CD4-positive, alpha-beta T cell treated with Interleukin-10 for 1 hour (primary cell): ENCODE measurements at places on chromosomes 5 and 9.

- DNase-seq = no peak
Observed at GRCh38 chr9:117278020-117278419, 136.8 kb downstream of the ASTN2 start.

- DNase-seq = no peak
Observed at GRCh38 chr9:125398243-125398642, 136.6 kb downstream of the GAPVD1 start.

DNA sequence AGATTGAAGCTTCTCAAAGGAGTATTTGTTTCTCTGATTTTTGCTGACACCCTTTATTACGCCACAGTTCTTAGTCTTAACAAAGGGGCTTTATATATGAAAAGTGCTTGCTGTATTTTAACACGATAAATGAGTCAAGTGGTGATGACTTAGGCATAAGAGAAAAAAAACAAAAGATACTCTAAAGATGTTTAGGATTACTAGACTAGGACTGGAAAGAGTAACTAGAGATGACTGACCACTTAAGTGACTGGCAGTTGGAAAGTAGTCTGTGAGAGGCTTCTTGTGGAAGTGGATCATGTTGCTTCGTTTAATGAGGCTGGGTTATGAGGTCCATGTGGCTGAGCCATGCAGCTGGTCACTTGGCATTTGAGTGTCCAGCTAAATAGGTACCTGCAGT lies 69.4 kb upstream of the ACTBL2 start:
- DNase-seq = no peak

- no peak for DNase-seq
Observed at GRCh38 chr5:120533581-120533980, 69.5 kb downstream of the PRR16 start.

DNA sequence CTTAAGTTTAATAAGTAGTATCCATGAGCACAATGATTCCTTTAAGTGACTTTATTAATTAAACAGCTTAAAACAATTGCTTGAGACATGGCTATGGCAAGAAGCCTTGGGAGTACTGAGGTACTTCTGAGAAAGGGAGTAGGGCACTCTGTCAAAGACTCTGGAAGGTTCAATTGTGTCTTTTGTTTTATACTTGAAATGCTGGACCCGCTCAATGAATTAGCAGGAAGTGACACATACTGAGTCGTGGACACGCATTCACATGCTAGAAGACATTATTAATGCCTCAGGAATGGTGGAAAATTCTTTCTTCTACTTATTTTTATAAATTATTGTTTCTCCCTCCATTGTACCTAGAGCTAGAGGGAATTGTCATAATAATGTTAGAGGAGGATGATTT lies 347.3 kb upstream of the ZNF608 start:
- no peak for DNase-seq

- DNase-seq = no peak
Observed at GRCh38 chr9:37622462-37622861, 28.3 kb upstream of the FRMPD1 start.

GRCh38 chr9:136764301-136764891 lies at the start of gene LCN15:
Gene LCN15, minus strand, starts transcription at chr9:136764518. Its CDS starts 30 bp downstream, at chr9:136764488.
- no peak for DNase-seq

GRCh38 chr5:143040622-143041021 lies 270.4 kb downstream of the ARHGAP26 start:
- DNase-seq = no peak

DNA sequence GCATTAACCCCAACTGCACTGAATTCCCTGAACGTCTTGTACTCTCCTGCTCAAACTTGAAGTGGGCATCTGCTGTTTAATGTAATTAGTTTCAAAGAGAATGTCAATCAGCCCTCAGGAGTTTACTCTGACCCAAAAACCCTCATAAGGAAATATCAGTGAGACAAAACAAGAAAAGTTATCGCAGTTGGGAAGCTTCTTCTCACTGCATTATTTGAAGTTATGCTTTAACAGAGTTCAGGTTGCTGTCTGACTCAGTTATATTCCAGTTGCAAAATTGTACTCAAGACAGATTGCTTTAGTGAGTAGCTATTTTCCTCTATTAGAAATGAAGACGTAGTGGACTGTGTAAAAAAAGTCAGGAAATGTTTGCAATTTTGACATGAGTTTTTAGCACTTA lies 52.1 kb downstream of the PPIC start:
- no peak for DNase-seq

DNA sequence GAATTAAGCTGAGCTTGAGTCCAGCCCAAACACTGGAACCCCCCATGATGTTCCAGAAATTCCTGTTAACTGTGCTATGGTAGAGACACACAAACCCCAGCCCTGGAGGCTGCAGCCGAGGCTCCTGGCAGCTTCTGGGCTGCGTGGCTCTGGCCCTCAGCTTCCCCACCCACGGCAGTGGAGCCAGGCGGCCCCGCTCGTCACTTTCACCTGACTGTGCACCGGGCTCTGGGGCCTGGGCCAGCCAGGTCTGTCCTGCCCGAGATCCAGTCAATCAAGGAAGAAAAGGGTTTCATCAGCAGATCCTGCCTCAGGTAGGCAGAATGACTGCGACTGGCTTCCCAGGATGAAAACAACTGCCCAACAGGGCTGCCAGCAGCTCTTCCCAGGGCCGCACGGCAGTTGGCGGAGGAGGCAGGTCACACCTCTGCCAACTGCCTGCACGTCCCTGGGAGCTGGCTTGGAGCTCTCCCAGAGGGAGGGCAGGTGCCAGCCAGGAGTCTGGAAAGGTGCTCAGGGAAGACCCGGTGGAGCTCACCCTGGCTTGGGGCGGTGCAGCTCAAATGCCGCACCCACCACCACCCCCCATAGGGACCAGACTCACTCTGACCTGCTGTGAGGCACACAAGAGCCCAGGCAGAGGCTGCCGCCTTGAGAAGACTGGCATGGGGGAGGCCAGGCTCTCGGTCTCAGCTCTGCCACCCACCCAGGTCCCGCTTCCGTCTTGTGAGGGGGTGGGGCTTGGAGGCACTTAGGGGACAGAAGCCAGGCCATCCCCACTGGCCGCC lies 20.7 kb downstream of the BRD3 start:
- no peak for DNase-seq

- DNase-seq = no peak
Observed at GRCh38 chr5:61139094-61139873, 23.0 kb downstream of the SMIM15 start.

DNA sequence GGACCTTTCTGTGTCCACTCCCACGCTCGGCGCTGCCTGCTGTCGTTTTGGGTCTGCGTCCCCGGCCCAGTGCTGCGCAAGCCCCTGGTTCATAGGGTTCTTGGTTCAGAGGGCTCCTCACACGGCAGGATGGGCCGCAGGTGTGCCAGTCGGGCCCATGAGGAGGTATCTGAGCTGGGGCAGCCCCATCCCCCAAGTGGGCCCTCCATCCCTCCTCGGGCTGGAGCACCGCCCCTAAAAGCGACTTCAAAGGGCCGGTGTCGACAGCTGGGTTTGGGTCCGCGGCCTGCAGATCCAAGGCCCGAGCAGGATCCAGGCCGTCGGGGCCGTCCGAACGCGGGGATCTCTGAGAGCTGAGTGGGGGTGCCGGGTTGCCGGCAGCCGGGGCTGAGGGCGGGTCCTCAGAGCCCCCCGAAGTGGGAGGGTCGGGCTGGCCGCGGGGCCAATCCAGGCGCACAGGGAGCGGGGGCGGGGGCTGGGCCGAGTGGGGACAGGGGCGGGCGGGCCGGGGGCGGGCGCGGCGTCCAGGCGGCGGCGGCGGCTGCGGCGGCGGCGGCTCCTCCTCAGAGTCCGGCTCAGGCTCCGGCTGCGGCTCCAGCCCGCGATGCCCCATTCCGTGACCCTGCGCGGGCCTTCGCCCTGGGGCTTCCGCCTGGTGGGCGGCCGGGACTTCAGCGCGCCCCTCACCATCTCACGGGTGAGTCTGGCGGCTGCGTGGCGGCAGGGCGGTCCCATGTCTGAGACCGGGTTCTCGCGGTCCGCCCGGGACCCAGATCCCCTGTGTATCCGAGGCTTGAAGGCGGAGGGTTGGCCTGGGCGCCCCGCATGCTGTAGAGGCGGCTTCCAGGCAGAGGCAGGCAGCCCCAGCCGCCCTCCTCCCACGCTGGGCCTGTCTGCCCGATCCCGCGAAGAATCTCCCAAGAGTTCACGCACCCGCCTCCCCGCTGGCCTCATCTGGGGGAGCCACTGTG lies at the start of gene PDLIM4:
Gene PDLIM4 (plus strand): TSS at position 566 of the 971 bp plus-strand sequence. CDS start 39 bp downstream, at position 605.
- no peak for DNase-seq

- peak; percentile 31 for DNase-seq
Observed at GRCh38 chr9:79583952-79584654, 12.3 kb downstream of the TLE4 start.

GRCh38 chr9:38423273-38423972 lies 831 bp downstream of the IGFBPL1 start:
- no peak for DNase-seq

DNA sequence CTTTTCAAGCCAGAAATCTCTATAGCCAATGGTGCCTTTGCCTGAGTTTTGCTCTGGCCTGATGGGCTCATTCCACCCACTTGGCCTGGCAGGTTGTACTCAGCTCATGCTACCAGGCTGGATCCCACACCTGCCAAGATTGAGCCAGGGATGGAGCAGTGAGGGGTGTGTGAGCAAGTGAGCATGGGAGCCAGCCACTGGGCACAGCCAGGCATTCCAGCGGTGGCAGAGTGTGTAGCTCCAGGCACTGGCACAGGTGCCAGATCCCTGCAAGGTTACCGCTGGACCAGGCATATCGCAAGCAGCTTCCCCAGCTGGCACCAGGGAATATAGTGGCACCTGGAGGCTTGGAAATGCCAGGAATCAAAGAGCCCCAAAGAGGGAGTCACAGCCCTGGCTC lies 2395.6 kb upstream of the C9orf72 start:
- no peak for DNase-seq

- no peak for DNase-seq
Observed at GRCh38 chr5:160092514-160092913, 26.7 kb downstream of the PWWP2A start.

- no peak for DNase-seq
Observed at GRCh38 chr5:6439588-6440550, 8.8 kb upstream of the UBE2QL1 start.

- no peak for DNase-seq
Observed at GRCh38 chr9:93860694-93861658, 94.2 kb downstream of the BARX1 start.

DNA sequence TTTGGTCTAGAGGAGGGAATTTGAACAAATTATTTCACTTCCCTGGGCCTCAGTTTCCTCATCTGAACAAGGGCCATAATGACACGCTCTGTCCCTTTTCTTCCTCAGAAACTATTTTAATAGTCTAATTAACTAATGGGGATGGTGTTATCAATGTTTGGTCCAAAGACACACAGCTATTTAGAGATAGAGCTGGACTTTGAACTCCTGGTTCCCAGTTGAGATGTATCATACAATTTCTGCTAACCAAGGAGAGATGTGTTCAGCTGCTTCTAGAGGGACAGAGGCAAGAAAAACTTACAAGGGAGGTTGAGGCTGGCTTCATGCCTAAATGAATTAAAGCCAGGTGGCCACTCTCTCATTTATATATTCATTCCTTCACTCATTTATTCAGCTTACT lies 90.6 kb upstream of the CLINT1 start:
- no peak for DNase-seq

GRCh38 chr5:113846941-113847340 lies 333.4 kb downstream of the YTHDC2 start:
- no peak for DNase-seq

DNA sequence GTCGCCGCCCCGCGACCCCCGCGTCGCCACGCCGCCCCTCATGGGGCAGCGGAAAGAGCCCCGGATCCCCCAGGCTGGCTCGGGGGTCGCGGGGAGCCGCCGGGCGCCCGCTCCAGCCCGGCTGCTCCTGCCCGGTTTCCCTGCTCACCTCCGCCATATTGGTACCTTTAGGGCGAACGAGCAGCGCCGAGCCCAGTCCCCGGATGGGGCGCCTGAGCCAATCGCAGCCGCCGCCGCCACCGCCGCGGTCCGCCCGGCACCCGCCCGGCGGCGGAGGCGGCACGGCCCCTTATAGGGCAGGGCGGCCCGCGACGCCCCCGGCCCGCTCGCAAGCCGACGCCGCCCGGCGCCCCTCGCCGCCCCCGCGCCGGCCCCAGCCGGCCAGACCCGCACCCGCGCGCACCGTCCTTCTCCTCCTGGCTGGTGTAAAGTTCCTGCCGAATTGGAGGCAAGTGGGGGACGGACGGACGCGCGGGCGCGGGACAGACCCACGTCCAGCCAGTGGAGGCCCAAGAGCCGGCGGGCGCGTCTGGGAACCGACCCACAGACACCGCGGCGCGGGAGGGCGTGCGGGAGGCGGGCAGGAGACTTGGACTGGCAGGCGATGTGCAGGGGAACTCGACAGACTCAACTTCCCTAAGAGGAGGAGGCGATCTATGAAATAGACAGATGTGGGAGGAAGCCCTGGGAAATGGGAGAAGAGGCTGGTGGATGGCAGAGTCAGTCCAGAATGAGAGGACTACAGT lies at the start of gene MIER3:
Gene MIER3 (minus strand): TSS at position 178 of the 746 bp plus-strand sequence. CDS start 21 bp downstream, at position 157.
- DNase-seq = peak; percentile 83

- no peak for DNase-seq
Observed at GRCh38 chr9:103037508-103038477, 42.7 kb downstream of the CYLC2 start.

DNA sequence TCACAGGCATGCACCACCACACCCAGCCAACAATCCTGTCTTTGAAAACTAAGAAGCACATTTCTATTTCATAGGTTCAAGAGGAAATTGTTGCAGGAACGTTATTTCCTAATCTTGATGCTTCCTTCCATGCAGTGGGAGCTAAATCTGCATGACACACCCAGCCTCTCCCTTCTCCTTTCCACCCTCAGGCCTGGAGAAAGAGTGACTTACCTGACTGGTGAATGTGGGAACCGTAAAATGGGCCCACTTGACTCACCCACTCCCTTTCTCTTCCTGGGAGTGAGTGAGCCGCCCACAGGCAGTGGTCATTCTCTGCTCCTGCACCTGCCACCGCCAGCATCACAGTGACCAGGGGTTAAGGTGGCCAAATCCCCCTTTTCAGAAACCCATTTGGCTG lies 78.2 kb downstream of the C9orf50 start:
- no peak for DNase-seq

DNA sequence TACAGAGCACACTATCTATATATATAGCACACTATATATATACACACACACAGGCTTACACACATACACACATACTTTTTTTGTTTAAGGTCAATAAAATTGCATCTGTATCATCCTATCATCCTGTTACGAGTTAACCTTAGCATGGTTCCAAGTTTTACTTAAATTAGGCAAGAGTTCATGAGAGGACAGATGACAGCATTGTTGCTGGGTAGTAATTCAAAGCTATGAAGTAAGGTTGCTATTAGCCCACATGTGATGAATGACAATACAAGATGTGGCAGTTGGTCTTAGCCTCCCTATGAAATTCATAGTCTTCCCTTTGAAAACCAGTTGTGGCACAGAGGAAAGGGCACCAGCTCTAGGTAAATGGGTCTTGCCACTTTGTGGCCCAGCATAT lies 438.1 kb downstream of the ACTL7B start:
- no peak for DNase-seq

DNA sequence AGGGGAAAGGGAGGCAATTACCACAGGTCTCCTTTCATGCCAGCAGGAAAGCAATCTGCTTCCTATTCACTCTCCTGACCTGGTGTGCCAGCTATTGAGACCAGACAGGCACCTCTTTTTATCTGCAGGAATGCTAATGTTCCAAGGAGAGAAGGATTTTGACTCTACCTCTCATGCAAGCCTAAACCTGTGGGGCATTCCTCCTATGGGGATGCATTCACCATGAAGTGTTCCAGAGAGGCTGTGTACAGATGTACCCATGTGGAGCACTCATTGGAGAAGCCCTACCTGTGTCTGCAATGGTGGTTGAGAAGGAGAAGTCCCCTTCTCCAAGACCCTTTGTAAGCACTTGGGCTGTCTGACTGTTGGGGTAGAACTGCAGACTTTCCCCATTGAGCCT lies 45.4 kb upstream of the EDIL3 start:
- DNase-seq = no peak

- DNase-seq = no peak
Observed at GRCh38 chr5:135243556-135244285, 155.3 kb downstream of the MACROH2A1 start.
